ENCODE measurements at places on chromosomes 5 and 9. TPM values are rescaled to one million over a fixed set of nuclear protein-coding genes. Genes with fewer than 3 reads are reported as not detected.

GRCh38 chr5:142151436-142152383 is 43.1 kb downstream of the NDFIP1 start:
- H3K4me1 ChIP-seq: peaks cover 3% of the 10 kb centered on the region
- H3K4me3 ChIP-seq: no peak overlapping the region
- peaks cover 8% of the 10 kb centered on the region for H3K36me3 ChIP-seq
- H3K27ac ChIP-seq: no peak overlapping the region

GRCh38 chr5:86756839-86757238 is 139.1 kb downstream of the COX7C start:
- H3K36me3 ChIP-seq: no peaks in the 10 kb centered on the region
- H3K27me3 ChIP-seq: no peaks in the 10 kb centered on the region
- DNase-seq: no peak
- H3K27ac ChIP-seq: no peak overlapping the region

DNA sequence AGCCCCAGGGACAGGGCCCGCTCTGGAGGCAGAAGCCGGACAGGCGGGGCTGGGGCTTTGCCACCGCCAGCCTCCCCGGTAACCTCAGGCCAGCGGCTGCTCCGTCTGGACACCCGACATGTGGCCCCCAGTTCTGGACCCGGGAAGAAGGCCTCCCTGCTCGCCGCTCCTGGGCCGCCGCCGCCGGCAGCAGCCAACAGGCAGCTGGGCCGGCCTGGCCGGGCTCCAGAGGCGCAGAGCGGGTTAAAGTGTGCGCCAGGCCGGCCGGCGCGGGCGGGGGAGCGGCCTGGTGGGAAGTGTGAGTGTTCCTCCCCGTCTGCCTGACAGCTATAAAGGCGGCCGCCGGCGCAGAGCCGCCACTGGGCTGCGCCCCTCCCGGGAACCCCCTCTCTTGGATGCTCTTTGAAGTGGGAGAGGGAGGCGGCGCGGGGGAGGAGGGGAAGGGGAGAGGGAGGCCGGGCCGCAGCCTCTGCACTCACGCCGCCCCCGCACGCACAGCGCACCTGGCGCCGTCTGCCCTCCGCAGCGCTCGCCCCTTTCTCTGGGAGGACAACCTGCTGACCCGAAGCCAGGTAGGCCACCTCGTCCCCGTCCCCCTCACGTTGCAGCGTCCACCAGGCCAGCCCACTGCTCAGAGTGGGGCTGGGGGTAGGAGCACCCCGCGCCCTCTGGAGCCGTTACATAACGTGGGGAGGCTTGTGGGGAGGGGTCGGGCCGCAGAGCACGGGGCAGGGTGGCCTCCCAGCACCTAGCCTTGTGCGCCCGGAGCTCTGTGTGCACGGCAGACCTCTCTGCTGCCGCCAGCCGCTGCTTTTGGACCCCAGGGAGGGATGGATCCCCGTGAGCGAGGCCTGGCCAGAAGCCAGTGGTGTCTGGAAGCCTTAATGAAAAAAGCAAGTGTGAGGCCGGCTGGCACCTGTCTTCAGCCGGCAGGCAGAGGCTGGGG is at the start of gene ADAMTSL2:
Gene ADAMTSL2 (plus strand): TSS at position 359 of the 946 bp plus-strand sequence. CDS start 2,009 bp downstream, outside the sequence.
- peaks cover 14% of the 10 kb centered on the region for H3K27me3 ChIP-seq
- H3K27ac ChIP-seq: no peak within 1 kb of the TSS
- peak within 1 kb of the TSS; percentile 39 for H3K4me3 ChIP-seq
- no peaks in the 10 kb centered on the region for H3K36me3 ChIP-seq
- H3K4me1 ChIP-seq: peaks cover 6% of the 10 kb centered on the region
- DNase-seq: no peak

The SPATA6L gene
- 4.7 TPM for total RNA-seq

DNA sequence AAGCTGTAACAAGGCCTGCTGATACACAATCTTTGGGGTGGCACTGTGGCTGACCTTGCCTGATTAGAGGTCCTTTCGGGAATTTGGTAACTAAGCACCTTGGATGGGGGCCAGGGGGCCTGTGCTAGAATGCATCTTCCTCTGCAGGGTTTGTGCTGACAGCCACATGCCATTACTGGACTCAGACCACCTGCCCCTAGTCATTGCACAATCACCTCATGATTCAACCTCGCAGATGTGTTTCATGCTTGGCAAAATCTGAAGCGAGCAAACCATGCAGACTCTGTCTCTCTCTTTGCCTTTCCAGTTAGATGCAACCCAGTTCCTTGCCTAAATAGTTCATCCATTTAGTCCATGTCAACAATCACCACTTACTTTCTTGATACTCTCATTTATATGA is 96.5 kb upstream of the ERCC6L2 start:
- no peak overlapping the region for H3K4me3 ChIP-seq
- no peaks in the 10 kb centered on the region for H3K27me3 ChIP-seq
- H3K4me1 ChIP-seq: peaks cover 5% of the 10 kb centered on the region
- H3K27ac ChIP-seq: no peak overlapping the region

The LCN9 gene
- 2.0 TPM for total RNA-seq

- peaks cover 19% of the 10 kb centered on the region for H3K36me3 ChIP-seq
- no peaks in the 10 kb centered on the region for H3K27me3 ChIP-seq
- H3K4me3 ChIP-seq: no peak overlapping the region
- H3K4me1 ChIP-seq: no peaks in the 10 kb centered on the region
- DNase-seq: no peak
- H3K27ac ChIP-seq: no peak overlapping the region
Observed at GRCh38 chr9:131165523-131165922, 40.1 kb downstream of the NUP214 start.

The PCDHGC4 gene
- 0.38 TPM for total RNA-seq

GRCh38 chr5:176630681-176631222 is 277 bp downstream of the EIF4E1B start:
- H3K36me3 ChIP-seq: peaks cover 3% of the 10 kb centered on the region
- DNase-seq: no peak
- peaks cover 7% of the 10 kb centered on the region for H3K4me1 ChIP-seq
- H3K27ac ChIP-seq: no peak overlapping the region
- peak overlapping the region; percentile 84 for H3K4me3 ChIP-seq
